ENCODE measurements at places on chromosomes 2 and 18. TPM values are rescaled to one million over a fixed set of nuclear protein-coding genes. Genes with fewer than 3 reads are reported as not detected.

Gene IL36B
- not detected for polyA plus RNA-seq

Gene HOXD1
- polyA plus RNA-seq: 0.57 TPM

Gene SLC30A3
- 2.8 TPM for polyA plus RNA-seq

GRCh38 chr2:133508546-133509165, 59.6 kb downstream of the NCKAP5 start:
- DNase-seq: no peak

DNA sequence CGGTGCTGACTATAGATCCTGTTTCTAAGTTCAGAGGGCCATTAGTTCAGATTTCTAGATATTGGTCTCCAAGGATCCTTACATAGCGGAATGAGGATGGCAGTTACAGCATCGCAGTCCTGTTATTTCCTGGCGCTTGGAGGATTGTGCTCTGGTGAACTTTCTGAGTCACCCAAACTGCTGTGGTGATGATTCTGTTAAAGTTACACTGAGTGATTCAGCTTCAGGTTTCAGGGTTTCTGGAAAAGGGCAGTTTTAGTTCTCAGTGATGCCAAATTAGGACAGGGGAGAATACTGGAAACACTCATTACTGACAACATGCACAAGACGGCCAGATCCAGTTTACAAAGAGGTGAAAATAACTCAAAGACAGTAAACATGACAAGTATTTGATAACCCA, 52.1 kb upstream of the ANKRD62 start:
- no peak for DNase-seq

Data from hindlimb muscle (tissue), 1 donor.